ENCODE measurements at places on chromosomes 4 and X.

GRCh38 chrX:10854594-10854993 is 234.2 kb upstream of the MID1 start:
- no peak for DNase-seq

DNA sequence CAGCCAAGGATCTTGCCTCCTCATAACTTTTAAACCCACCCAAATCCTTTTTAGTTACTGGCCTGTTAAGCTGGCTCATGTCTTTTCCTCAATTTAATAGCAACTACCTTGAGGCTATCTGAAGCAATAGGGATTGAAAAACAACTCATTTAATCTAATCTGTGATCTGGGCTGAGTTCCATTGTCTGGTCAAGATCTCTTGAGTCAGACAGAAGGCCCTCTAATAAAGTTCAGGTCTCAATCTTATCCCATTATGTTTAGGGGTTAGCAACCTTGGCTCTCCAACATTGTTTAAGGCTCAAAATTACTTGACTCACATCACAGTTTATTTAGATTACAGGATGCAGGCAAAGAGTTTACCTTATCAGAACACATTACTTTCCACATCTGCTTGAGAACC is 436.1 kb downstream of the ANKRD50 start:
- peak; percentile 41 for DNase-seq

DNA sequence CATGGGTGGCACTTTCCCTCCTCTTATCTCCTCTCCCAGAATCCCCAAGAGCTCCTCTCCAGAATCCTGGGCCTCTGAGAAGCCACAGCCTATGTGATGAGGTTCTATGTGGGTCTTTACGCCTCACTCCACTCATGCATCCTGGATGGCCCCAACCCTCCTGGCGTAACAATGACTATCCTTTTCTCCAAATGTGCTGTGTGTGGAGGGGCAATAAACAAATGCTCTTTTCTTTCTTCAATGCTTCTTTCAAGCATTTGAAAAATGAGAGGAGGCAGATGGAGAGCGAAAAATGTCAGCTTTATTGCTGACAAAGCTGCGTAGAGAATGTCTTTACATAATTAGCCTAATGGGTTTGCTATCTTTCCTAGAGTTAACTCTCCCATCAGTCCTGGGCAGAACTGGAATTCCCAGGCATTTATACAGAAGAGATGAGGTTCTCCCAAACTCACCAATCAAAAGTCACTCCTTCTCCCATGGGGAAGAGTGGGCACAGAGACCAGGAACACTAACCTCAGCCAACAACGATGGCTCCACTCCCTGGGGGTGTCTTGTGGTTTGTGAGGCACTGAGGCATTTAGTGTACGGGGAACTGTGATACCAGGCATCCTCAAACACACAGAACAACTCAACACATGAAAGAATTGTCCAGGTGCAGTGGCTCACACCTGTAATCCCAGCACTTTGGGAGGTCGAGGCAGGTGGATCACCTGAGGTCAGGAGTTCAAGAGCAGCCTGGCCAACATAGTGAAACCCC is 118.9 kb upstream of the SLC34A2 start:
- DNase-seq, result no peak

GRCh38 chr4:123624959-123625358 is 228.4 kb downstream of the SPRY1 start:
- no peak for DNase-seq

- DNase-seq, result no peak
Measured at GRCh38 chrX:30533266-30533665, 44.3 kb downstream of the TASL start.

DNA sequence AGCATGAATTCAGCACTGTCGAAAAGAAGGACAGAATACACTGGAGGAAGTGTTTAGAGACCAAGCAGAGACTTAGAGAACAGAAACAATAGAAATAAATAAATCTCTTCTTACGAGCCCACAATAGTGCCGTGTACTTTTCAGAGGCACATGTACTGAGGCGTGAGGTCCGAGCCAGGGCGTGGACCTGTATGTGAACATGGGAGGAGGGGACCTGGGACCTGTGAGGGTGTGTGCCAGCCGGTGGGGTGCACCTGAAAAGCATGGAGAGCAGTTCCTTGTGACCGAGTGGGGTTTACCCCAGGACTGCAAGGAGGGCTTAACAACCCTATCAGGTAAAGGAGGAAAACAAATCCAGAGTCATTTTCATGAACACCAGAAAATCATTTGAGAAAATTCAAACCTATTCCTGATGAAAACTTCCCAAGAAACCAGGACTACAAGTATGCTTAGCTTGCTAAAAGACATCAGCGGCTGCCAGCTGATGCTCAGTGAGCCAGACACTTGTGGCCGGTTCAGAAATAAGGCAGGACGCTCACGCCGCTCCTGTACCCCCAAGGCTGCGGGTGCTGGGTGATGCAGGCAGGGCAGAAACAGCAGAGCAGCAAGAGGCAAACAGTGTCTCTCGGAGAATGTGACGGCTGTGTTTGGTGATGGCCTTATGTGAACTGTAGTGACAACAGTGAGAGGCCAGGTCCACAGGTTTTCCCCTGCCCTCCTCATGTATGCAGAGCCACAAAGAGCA is 37.1 kb downstream of the NELFA start:
- DNase-seq, result no peak

DNA sequence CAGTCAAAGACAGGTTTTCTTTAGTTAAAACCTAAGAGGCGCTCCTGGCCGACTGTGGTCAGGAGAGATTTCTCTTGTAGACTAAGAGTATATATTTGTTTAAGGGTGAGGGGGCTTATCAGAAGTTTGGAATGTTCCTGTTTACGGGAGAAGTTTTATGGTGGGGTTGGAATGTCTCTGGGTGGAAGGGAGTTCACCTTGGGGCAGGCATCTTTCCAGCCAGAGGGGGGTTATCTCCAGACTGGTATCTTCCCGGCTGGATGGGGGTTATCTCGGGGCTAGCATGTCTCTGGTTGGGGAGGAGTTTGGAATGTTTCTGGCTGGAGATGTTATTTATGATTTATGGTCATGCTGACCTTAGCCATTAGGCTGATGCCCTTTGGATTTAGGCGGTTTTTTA is 116.0 kb downstream of the COX7B2 start:
- DNase-seq, result no peak

DNA sequence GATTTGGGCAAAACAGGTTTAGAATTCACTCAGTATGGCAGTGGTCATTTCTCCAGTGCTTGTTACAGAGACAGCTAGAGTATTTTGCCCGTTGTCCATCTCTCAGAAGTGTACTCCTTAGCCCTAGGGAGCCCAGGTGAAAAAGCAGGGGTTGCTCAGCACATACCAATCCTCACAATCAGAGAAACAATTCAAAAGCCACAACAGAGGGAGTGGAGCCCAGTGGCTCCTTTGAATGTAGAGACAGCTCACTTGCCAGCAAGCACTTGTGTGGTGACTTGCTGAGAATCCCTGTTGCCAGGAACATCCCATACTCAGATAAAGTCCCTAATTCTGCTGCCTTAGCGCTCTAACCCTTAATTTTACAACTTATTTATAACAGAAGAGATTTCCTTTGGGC is 1488.3 kb downstream of the RPA4 start:
- DNase-seq, result no peak

GRCh38 chrX:69085151-69085550 is 80.1 kb downstream of the PJA1 start:
- no peak for DNase-seq

DNA sequence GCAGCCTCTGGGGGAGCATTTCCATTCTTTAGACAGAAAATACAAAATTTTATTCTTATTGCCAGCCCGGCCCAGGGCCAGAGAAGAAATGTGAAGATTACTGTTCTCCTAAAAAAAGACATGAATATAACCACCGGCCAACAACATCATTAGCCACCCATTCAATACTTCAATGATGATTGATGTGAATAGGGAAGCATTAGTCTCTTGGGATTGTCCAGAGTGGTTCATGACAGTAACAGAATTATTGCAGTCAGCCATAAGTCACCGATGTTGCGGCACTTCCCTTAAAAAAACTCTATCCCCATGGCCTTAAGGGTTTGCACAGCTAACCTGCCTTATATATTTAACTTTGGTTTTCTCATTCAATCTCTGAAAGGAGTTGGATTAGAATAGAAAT is 418.7 kb downstream of the CENPC start:
- DNase-seq, result no peak

DNA sequence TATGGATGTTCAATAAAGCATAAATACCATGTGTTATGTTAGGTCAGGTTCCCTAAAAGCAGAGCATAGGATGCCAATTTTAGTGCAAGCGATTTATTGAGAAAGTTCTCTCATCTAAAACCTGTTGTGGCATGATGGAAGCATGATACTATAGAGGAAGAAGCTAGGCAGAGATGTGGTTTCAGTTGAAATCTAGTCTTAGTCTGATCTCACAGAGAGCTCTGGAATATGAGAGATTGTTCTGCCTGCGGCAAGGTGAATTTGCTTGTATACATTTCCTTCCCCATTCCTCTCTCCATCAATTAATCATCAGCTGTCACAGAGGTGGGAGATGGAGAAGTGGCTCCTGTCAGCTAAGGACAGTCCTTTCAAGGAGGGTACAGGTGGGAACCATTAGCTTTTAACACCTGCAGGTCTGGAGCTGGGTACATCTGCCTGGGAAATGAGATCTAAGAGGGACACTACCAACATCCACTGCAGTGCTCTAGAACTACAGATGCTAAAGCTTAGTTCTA is 252.4 kb downstream of the CFAP299 start:
- no peak for DNase-seq

GRCh38 chrX:103442536-103442901 is 66.2 kb downstream of the BEX3 start:
- no peak for DNase-seq

DNA sequence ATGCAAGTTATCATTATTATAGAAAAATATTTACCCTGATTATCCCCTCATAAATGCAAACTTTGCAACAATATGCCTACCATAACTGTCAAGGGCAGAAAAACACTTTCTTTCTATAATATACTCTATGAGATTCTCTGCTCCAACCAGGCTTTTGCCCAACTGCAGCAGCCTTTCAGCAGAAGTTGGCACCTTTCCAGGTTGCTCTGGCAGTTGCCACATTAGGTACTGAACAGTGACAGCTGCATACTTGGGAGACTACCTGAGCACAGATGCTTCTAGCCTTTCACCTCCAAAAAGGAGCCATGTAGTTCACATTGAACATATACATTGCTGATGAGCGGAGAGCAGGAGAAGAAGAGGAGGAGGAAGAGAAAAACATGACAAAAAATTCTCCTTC is 69.5 kb upstream of the BRWD3 start:
- no peak for DNase-seq

GRCh38 chrX:153736871-153737441 is 12.3 kb downstream of the ABCD1 start:
- no peak for DNase-seq

GRCh38 chrX:40240844-40241243 is 143.1 kb upstream of the BCOR start:
- no peak for DNase-seq
